ENCODE measurements at places on chromosomes 2 and 18.

- no peak for DNase-seq
Measured at GRCh38 chr2:5374762-5375161, 317.4 kb upstream of the SOX11 start.

DNA sequence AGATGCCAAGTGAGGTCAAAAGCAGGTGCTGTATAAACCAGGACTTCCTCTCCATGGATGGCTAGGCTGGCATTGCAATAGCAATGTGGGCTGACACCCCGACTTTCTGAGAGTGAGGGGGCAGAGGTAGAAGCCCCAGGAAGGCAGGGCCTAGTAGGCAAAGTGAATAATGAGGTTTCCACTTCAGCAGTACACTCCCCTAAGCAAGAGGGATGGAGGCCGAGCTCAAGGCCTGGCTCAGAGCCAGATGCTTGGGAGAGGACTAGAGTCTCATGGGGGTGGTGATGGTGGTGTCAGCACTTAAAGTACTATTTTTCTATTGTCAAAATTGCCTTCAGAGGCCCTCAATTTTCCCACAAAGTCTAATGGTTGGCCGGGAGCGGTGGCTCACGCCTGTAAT, 41.6 kb upstream of the HK2 start:
- DNase-seq, result no peak

DNA sequence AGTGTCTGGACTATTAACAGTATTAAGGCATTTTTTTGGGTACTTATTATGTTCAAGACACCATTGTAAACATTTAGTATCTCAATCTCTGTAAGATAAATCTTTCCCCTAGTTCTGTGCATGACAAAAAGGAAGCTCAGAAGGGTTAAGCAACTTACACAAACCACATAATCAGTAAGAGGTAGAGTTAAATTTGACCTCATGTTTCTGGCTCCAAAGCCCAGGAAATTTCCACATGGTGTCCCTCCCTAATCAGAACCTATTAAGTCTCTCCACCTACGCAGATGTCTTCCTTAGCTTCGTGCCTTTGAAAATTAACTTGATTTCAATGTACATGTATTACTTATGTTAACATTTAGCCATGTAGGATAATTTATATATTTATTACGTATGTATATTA, 2.0 kb downstream of the MFSD6 start:
- no peak for DNase-seq

GRCh38 chr2:29848566-29849310, 72.6 kb downstream of the ALK start:
- no peak for DNase-seq

DNA sequence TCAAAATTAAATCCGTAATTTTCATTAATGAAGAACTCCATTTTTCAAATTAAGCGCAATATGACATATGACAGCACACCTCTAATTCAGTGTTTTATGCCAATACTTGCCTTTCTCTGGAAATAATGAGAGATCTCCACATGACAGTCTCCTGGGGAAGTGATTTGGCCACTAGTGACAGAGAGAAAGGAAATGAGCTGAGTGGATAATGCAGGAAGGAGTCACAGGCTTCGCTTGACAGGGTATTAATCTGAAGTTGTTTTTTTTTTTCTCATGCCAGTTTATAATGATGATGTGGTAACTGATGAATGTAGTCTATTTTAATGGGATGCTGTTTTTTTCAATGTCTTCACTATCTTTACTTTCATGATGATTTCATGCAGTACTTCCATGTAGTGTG, 1079.4 kb upstream of the GYPC start:
- no peak for DNase-seq

- DNase-seq, result no peak
Measured at GRCh38 chr2:63027220-63027619, 23.4 kb upstream of the OTX1 start.

GRCh38 chr2:21393173-21393572, 269.4 kb downstream of the TDRD15 start:
- DNase-seq, result no peak

GRCh38 chr2:113376913-113377445, 60.5 kb upstream of the ZNG1B start:
- DNase-seq, result no peak

GRCh38 chr2:85397925-85398331, 12.2 kb downstream of the CAPG start:
- no peak for DNase-seq

GRCh38 chr2:227509824-227510619, 38.1 kb downstream of the AGFG1 start:
- DNase-seq, result no peak

- DNase-seq, result no peak
Measured at GRCh38 chr2:43388371-43388770, 162.0 kb upstream of the ZFP36L2 start.

DNA sequence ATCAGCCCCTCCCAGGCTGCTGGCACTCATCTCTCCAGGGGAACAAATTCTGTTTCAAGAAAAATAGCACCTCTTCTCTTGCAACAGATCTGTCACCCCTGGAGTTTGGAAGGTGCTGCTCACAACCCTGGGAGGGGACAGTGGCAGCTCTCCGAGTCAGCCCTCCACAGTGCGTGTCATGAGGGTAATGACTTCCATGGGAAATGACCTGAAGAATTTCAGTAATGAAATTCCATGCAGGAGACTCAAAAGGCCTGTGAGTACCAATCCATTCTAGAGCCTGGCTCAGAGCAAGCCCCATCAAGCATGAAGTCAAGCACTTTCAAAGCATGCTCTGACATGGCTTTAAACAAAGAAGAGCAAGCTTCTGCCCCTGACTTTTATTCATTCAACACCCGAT, 276.3 kb upstream of the PARD3B start:
- DNase-seq, result no peak

GRCh38 chr2:71071681-71072398, 3.4 kb downstream of the NAGK start:
- DNase-seq, result no peak

GRCh38 chr2:156429211-156429610, 7.0 kb upstream of the GPD2 start:
- DNase-seq, result no peak

DNA sequence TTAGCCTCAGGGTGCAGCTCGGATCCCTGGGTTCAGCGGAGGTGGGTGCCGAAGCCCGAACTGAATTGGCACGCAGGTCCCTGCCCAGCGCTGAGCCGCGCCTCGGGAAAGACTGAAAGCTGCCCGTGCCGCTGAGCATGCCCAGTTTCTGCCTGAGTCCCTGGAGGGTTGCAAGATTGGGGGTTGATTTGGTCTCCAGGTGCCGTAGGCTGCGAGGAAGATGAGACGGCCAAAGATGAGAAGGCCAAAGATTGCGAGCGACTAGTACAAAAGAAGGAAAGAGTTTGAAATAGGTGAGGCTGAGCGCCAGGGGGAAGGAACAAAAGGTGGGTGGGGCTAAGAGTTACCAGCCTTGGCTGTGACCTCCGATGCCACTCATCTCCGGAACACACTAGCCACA, 852 bp upstream of the KCNH7 start:
- no peak for DNase-seq

GRCh38 chr2:238925816-238926521, 78.1 kb downstream of the TWIST2 start:
- no peak for DNase-seq

DNA sequence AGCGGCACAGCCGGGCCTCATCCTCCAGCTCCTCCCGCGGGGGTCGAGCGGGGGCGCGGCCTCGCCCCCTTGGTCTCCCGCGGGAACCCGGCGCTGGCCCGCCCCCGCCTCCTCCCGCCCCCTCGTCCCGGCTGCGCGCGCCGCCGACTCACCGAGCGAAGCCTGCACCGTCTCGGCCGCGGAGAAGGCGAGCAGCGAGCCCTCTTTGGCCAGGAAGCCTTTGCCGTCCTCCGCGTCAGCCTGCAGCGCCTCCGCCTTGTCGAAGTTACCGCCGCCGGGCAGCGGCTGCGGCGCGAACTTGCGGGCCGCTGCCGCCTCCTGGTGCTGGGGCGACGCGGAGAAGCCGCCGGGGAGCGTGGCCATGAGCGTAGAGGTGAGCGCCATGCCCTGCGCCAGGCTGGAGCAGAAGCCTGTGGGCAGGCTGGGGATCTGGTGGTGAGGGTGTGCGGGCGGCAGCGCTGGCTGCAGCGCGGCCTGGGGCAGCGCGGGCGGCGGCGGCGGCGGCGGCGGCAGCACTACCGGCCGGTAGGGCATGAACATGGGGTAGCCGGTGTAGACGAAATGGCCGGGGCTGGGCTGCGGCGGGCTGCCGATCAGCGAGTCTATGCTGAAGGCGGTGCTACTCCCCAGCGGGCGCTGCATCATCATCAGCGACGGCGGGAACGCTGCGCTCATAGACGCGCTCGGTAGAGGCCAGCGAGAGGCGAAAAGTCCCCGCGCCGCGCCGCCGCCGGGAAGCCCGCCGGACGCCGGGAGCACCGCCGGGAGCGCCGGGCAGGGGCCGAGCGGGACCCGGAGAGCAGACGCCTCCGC, 683 bp downstream of the GBX2 start:
- no peak for DNase-seq

DNA sequence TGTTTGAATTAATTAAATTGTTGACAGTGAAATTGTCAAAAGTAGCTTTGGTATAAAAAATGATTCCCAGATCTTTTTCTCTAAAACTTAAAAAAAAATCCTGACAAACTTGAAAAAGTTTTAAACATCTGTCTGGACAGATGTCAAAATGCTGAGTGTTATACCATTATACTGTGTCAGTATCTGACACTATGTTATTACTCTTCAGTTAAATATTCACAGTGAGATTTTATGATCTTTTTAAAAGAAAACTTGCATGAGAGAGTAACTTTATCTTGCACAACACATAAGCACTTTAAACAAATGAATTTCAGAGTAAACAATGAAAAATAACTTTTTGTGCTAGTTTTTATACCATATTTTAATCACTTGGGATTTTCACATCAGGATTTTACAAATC, 167.4 kb downstream of the MEIS1 start:
- DNase-seq, result no peak

DNA sequence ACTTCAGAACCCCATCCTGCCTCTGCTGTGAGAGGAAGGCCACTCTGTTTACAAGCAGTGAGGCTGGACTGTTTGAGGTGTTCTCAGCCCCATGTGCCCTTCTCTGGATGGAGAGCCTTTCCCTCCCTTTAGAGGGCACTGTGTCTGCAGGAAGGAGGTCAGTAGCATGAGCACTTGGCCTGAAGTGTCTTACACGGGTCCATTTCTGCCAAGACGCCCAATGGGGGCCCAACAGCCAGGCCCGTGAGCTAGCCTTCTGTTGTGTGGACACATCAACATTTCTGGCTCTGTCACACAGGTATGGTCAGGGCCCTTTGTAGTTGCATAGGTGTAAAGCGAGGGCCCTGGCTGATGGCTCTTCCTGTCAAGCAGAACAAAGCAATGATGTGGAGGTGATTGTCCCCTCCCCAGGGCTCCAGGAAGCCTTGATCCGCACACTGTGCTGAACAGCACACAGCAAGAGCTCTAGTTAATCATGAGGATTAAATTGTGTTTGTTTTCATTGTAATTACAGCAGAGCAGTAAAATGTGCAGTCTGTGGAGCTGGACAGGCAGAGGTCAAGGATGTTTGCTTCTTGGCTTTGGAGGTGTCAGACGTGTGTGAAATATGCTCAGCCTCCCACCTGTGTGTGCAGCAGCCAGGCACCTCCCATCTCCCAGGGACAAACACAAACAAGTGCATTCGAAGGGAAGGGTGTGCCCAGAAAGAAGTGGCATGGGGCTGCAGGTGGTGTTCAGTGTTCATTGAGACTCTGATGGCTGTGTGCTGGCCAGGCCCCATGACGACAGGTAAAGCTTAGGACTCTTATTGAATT, 132.1 kb downstream of the SH3RF3 start:
- no peak for DNase-seq

DNA sequence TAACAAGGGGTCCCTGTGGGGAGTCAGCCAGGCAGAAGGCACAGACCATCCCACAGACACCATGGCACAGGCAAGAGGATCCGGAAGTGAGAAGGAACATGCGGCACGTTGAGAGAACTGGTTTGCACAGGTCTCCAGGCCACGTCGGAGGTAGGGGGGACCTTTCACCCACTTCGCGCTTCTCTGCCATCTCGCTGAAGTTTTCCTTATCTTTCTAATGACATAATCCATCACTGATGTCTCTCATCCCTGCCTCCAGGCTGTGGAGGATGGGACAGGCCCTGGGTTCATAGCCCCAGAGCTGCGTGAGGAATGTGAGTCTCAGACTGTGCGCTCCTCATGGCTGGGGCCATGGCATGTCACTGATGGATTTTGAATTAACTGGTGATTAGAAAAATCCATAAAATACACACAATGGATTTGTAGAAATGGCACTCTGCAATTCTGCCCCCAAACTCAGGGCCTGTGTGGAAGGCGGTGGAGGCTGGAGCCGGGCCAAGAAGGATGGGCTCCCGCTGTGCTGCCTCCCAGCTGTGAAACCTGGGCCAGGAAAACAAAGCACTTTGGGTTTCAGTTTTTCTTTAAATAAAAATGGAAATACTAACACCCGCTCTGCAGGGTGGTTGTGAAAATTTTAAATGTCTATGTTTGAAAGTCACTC, 113.3 kb upstream of the ALKAL2 start:
- no peak for DNase-seq

- no peak for DNase-seq
Measured at GRCh38 chr2:74474899-74475298, 2.4 kb upstream of the MRPL53 start.

DNA sequence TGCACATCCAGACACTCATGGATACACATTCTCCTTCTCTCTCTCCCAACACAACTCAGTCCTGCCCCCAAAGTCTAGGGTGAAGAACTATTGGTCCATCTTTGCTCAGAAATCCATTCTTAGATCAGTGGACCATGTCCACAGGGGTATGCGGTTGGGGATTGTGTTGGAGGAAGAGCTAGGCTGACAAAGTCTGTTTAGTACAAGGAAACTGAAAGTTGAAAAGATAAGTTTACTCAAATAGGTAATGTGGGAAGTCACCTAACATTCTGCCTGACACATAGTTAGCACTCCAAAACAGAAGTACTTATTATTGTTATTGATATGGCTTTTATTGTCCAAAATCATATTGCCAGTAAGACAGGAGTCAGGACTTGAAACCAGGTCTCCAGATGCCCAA, 55.9 kb downstream of the ALK start:
- DNase-seq, result no peak

DNA sequence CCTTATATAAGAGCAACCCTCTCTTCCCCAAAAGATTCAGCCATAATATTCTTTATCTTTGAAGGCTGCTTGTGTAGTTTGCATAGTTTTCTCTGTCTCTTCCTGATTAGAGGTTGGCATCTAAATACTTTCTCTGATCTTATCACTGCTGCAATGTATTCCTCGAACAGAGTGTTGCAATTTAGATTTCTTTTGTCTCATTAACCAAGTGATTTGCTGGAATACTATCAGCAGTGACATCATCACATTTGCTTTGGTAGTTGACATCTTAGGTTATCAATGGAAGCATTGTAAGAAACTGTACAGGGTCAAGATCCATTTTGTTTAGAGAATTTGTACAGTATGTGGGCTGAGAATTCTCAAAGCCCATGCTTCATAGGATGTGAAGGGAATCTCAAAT, 72.0 kb upstream of the NEUROD1 start:
- no peak for DNase-seq

DNA sequence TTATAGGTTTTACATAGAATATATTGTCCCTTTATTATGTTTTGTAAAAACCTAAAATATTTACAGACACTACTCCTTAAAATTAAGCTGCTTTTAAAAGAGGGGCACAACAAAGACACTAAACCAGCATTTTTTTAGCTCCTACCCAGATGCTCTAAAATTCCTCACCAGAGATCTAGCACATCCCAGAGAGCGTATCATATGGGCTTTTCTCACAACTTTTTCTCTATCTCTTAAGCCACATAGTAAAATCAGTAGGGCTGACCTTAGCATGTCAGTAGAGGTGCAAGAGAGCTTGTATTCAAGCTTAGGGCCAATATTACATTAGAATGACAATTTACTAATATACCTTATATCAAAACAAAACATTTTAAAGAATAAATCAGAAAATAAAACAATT, 216.3 kb downstream of the TMX3 start:
- DNase-seq, result no peak

Measured in kidney epithelial cell (primary cell).